Ascending aorta (tissue), 2 donors: ENCODE measurements at places on chromosomes 16 and 17.
A peak's percentile ranks its signal among the peaks of the same experiment; 100 is the strongest.

DNA sequence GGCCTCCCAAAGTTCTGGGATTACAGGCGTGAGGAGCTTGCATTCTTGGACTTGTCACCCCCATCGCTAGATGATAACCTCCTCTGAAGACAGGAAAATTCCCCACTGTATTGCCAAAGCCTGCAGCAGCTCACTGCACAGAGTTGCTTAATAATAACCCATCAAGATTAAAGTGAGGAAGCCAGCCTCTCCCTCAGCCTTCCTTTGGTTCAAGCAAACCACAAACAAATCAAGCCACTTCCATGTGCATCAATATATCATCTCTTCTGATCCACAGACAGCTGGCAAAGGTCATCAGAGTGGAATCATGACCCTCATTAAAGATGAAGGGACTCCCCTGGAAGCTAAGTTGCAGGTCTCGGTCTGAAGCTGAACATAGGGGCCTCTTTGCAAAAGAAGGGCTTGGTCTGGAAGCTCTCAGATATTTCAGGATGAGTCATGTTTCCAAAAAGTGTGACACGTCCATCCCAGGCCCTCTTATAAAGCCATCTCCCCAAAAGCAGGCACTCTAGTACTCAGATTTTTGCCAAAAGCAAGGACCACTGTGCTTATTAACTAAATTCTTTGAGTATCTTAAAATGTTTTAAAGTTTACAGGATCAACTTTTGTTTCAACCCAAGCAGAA, 4.8 kb downstream of the EMP2 start:
- DNase-seq: no peak

GRCh38 chr16:84922351-84923120, 88.8 kb downstream of the ZDHHC7 start:
- DNase-seq: no peak

DNA sequence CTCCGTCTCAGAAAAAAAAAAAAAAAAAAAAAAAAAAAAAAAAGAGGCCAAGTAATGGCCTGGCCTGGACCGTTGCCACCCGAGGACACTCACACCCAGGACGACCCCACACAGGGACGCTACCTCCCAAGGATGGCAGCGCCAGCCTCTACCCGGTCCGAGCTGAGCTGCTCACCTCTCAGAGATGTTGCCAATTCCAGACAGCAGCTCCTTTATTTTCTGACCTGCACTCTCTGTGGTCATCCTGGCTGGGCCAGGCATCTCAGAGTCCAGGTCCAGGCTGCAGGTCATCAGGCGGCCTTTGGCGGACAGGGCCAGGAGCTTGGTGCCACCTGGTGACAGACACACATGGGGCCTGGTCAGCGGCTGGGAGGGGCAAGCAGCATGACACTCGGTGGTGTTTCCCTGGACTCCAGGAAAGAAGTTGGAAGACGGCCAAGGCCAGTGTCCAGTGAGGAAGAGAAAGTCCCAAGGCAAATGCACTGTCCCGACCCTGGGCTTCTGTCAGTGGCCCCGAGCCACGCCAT, 3.1 kb downstream of the FAAP100 start:
- no peak for DNase-seq

- no peak for DNase-seq
These were observed 243.4 kb upstream of the IRX5 start for GRCh38 chr16:54687043-54687899.

- peak; percentile 30 for DNase-seq
These were observed 29.7 kb downstream of the RAI1 start for GRCh38 chr17:17710728-17711541.

DNA sequence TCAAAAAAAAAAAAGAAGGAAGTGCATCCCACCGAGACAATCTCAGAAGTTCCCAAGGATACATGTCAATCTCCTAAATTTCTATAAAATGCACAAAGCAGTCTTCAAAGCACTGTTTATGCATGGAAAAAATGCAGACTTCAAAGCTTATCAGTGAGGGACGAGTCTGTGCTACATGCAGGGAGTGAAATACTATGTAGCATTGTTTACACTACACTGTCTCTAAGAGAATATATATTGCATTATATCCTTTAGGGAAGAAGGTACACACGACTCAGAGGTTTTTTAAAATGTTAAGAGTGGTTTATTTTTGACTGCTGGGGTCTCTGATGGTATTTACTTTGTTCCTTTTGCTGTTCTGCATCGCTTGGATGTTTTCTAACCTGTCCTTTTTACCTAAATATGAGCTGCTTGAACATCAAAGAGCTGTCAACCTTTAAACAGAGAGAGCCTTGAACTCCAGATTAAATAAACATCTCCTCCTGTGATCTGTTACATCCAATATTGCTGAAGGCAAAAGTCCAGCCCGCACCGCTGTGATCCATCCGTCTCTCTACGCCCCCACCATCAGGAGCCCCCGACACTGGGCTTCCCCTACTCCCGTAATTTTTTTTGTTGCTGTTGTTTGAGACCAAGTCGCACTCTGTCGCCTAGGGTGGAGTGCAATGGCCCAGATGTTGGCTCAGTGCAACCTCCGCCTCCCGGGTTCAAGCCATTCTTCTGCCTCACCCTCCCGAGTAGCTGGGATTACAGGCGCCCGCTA, 1.4 kb downstream of the FBXO31 start:
- no peak for DNase-seq

- no peak for DNase-seq
These were observed 1.6 kb downstream of the MPO start for GRCh38 chr17:58279016-58279711.

DNA sequence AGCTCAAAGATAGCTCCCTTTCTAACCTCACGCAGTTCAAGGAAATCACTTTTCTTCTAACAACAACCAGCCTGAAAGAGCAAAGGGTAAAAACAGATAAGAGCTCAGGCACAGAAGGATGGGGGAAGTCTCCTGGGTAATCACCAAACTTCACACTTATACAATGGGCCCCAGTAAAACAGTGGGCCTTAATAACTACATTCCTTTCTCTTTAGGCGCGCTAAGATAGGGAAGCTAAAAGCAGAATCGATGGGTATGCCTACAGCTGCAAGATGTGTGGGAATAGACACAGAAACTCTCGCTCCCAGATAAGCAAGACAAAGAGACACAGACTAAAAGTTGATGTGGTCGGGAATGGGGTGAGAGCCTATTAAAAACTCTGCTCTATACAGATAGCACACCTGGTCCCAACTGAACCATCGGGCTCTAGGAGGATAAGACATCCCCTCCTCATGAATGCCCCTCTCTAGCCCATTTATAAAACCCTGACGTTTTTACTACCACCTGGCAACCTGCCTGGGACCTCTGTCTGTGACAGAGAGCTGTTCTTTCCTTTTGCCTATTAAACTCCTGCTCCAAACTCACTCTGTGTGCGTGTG, 826 bp downstream of the LYZL6 start:
- no peak for DNase-seq

DNA sequence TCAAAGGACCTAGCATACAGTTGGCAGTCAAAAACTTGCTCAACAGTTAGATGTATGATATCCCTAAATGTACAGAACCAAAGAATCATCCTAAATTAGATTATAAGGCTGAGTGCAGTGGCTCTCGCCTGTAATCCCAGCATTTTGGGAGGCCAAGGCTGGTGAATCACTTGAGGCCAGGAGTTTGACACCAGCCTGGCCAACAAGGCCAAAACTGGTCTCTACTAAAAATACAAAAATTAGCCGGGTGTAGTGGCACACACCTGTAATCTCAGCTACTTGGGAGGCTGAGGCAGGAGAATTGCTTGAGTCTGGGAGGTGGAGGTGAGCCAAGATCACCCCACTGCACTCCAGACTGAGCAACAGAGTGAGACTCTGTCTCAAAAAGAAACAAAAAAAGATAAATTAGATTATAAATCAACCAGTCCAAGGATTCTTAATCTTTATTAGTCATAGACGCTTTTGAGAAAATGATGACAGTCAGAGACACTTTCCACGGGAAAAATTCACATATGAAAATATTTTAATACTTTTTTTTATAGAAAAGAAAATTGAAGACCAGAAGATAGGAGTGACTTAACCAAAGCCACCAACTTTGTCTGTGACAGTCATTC, 77.6 kb downstream of the MMD start:
- DNase-seq: no peak

GRCh38 chr17:77601054-77601979, 357.2 kb upstream of the TNRC6C start:
- DNase-seq: peak; percentile 94

DNA sequence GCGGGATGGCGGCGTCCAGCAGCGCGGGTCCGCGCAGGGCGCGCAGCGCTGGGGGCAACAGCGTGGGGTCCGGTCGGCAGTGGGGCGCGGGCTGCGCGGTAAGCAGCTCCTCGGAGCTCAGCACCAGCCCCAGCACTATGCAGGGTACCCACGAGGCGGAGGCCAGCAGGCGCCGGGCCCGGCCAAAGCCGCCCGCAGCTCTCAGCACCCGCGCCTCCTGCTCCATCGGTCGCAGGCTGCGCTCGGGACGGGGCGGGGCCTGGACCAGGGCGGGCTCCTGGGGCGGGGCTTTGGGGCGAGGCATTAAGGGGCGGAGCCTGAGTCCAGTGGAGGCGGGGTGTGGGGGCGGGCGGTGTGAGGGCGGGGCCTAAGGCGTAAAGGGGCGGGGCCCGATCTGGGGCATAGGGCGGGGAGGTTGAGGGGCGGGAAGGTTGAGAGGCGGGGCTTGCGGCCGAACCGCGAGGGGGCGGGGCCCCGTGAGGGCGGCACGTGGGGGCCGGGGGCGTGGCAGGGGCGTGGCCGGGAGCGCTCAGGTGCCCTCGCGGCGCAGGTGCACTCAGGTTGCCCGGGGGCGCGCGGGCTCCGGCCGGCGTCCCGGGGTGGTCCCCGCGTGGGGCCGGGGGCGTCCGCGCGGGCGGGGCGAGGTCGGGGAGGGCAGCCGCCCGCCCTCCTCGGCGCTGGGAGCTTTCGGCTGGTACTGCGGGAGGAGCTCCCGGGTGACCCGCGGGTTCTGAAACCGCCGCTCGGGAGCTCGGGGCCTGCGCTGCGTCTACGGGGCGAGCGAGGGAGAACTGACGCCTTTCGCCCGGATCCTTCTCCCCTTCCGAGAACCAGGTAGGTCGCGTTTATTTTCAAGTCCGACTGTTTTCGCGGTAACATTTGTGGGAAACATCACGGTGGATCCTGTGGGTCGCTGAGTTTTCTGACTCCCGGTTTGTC, 1.4 kb upstream of the SLC22A31 start:
- DNase-seq: no peak

DNA sequence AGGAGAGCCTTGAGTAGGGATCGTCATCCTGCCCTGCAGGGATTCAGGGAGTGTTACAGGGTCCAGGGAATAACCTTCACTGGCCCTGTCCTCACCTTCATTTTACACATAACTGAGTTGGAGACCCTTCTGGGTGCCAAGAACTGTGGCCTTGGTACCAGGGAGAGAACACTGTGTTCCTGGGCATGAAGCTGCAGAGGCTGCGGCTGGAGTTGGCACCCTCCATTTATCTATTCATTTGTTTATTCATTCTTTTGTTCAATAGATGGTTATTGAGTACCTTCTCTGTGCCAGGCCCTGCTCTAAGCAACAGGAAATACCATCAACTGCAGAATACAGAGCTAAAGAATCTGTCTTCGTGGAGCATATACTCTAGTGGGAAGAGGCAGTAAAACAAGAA, 6.7 kb downstream of the ABCC3 start:
- no peak for DNase-seq

DNA sequence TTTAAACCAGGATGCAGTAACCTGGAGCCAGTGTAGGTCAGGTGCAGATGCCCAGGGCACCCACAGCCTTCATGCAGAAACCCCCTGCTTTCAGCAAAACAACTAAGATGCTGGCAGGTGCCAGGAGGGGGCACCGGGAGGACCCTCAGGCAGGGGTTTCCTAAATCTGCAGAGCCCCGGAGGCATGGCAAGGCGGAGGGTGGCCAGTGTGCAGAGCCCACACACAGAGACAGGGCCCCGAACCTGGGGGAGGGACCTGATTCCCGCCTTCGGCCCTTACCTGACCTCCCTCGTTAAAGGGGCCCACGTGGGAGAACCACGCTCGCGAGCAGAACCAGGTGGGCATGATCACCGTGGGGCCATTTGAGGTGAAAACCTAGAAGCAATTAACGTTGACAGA, 114.0 kb upstream of the METRNL start:
- DNase-seq: no peak

DNA sequence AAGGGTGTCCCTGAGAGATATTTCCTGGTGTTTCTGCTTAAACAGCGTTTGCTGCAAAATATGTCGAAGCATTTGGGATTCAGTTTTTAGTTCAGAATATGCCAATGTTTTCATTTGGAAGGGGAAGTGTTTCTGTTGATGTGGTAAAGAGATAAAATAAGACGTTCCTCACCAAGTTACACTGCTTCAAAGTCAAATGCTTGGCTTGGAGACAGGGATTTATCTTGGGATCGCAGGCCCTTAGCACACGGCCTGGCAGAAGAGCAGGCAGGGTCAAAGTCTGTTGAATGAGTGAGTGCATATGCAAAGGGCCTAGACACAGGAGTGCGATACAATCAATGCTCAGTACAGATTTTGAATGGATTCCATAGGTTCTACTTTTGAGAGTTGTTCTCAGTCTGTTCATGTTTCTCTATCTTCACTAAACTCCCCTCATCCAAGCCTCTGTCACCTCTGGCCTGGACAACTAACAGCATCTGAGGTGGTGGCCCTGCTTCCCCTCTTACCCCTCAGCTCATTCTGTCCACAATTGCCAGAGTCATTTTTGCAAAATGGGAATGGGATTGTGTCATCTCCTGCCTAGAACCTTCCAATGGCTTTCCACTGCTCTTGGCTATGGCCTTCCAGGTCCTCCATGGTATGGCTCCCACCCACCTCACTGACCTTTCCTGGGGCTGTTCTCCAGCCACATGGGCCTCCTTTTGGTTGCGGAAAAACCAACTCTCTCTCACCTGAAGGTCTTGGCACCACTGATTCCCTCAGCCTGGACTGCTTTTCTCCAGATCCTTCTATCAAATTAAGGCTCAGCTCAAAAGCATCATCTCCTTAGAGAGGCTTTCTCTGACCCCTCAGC, 3.2 kb downstream of the DEXI start:
- DNase-seq: no peak

- DNase-seq: no peak
These were observed 53.1 kb downstream of the CFDP1 start for GRCh38 chr16:75379911-75380847.

- DNase-seq: no peak
These were observed 2.6 kb upstream of the CHAD start for GRCh38 chr17:50471009-50471905.

- no peak for DNase-seq
These were observed 73.1 kb downstream of the CEP95 start for GRCh38 chr17:64579917-64580316.

DNA sequence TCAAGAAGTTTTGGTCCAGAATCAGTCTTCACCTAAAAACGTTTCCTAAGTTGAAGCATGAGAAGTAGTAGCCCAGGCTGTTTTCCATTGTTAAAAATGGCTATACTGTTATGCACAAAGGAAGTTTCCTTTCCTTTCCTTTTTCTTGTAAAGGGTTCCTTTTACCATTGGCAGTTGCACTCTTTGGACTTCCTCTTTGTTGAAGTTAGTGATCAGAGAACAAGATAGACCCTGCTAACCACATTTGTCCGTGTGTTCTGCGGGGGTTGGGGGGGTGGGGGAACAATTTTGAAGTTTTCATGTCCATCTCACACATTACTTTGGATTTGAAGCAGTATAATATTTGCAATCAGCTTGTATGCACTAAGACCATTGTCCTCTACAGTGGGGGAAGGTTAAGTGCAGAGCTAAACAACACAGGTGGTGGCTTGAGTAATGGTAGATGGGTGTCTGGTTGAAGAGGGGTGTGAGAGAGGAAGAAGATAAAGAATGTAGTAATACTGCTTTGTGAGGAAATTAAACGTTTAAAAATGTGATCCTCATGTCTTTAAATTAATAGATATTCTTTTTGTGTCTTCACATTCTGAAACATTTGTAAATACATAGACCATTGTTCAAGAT, 1.4 kb downstream of the LPCAT2 start:
- no peak for DNase-seq
